ENCODE measurements at places on chromosomes 16 and 17.

- DNase-seq, result no peak
Measured at GRCh38 chr16:569445-570254, at the start of gene PIGQ. PIGQ (plus strand) TSS chr16:569968; CDS start chr16:574075, 4,107 bp downstream.

GRCh38 chr17:53757559-53757958, 65.2 kb upstream of the KIF2B start:
- DNase-seq, result no peak

DNA sequence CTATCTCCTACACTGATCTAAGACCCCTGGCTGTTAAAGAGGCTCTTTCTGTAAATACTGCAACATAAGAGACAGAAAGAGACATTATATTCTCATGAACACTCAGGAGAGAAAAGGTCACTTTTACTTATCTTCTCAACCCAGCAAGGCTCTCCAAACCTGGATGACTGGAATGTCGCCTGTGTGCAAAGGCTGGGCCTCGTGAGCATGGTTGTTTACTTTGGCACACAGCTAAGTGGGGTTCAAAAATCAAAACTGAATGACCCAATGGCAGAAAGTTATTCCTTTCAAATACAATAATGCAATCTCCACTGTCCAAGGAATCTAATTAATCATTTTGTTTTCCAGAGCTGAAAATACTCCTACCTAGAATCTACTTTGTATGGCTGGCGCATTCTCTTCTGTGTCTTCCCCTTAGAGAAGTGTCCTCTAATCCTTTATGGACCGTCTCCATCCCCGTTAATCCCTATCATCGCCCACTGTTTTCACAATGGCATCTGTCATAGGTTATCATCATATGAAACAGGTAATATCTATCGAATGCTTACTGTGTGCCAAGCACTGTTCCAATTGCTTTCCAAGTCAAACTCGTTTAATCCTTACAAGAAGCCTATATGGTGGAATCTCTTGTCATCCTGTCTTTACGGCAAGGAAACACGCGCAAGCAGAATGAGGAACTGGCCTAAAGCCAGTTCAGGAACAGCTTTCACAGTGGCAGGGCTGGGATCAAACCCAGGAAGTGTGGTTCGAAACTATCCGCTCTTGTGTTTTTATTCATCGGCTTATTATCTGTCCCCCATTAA, 1.3 kb downstream of the SLX4 start:
- DNase-seq, result no peak

DNA sequence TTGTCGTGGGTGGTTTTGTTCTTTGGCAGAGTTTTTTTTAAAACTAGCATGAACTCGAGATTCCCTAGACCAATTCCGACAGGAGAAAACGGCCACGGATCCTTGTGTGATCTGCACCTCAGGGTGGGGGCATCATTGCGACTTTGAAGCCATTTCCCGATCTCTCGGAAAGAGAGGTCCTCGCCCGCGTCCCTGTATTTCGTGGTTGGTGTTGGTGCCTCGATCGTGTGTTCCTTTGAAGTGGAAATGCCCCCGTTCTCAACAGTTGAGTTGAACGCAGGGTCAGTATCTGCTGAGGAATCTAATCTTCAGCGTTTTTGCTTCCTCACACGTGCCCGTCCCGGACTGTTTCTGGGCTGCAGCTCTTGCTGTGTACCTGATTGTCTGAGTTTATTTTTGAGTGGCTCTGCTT, 1.1 kb downstream of the CRAMP1 start:
- no peak for DNase-seq

DNA sequence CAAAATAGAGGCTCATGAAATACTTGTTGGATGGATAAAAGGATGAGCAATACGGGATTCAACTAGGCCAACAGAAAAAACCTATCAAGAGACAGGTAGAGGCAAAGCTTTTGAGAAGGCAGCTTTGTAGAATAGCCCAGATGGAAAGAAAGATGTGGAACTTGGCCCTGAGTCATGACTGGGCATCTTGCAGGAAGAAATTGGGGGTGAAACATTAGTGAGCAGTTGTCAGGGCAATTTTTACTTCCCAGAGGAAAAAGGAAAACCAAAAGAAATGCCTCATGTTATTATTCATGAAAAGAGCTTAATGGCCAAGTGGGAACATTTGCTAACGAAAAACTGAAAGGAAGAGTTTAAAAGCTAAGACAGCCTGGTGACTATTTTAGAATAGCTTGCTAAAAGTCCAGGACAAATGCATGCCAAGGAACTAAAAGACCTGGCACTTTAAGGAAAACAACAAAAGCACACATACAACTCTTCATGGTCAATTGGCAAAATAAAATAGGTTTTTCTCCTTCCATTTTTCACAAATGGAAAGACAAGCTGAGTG, 180.1 kb downstream of the HS3ST3A1 start:
- no peak for DNase-seq

DNA sequence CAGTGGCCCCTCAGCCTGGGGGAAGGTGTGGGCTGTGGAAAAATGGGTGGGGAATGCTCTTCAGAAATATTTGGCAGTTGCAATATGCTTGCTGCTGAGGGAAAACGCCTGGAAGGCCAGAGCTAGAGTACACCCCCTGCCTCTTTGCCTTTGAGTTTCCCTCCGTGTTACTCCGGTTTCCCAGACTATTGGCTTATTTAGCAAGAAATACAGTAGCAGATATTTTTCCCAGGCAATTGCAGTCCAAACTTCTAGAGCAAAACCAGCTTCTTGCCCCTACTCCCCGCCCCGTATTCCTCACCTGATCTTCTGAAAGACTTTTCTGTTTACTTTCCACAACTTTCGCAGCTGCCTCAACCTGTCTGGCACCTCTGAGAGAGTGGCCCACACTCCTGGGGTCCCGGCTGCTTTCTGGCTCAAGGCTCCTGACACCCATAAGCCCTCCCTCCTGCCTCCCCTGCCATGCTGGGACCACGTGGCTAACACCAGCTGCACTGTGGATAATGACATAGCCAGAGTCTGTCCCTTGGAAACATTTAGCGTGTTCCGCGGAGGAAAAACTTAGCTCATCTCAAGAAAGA, 45.8 kb upstream of the HELZ start:
- no peak for DNase-seq

GRCh38 chr16:81401035-81401950, 43.3 kb upstream of the CMIP start:
- peak; percentile 74 for DNase-seq

GRCh38 chr16:70395345-70395901, 43.5 kb downstream of the ST3GAL2 start:
- DNase-seq, result peak; percentile 16

DNA sequence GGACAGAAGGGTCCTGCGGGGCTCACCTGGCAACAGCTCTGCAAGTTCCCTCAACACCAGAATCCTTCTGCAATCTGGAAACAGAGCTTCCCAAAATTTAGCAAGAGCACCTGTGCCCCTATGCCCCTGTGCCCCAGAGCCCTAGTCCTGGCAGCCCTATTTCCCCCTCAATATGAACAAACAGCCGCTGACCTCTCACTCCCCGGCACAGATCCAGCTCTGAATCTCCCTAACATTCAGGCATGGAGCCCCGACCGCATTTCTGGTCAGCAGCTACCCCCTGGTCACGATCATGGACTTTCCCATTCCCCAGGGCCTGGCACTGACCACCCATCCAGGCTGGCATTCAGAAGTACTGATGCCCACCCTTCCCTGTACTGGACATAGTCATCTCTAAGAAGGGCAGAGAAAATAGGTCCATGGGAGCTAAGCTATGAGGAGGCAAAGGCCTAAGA, 110.8 kb upstream of the SMURF2 start:
- no peak for DNase-seq

DNA sequence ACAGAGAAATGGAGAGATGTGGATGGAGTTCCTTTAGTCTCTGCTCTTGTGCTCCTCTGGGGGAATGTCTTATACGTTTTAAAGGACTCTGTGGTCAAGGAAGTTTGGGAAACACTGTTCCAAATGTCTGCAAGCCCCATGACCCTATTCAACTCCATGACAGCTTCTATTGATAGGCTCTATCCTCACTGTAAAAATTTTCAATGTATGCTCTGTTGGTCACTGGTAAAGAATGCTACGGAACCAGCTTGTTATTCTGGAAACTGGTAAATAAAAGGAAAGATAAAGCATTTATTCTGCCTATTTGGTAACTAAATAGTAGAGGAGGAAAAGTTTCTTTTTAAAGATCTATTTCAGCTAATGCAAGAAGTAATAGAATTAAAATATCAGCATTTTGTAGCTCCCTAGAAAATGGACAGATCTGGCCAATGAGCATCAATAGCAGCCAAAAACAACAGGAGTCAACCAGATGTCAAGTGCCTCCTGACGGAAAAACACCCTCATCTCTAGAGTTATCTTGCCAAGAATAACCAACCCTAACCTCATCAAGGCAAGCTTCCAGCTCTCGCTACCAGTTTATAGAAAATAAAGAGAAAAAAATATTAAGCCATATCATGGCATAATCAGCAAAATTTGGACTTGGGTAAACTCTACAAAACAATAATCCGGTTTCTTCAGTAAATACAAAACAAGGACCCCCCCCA, 16.1 kb downstream of the GDE1 start:
- DNase-seq, result no peak

GRCh38 chr17:72171703-72172667, 51.2 kb downstream of the SOX9 start:
- no peak for DNase-seq

GRCh38 chr16:51637770-51638094, 486.7 kb upstream of the SALL1 start:
- no peak for DNase-seq

DNA sequence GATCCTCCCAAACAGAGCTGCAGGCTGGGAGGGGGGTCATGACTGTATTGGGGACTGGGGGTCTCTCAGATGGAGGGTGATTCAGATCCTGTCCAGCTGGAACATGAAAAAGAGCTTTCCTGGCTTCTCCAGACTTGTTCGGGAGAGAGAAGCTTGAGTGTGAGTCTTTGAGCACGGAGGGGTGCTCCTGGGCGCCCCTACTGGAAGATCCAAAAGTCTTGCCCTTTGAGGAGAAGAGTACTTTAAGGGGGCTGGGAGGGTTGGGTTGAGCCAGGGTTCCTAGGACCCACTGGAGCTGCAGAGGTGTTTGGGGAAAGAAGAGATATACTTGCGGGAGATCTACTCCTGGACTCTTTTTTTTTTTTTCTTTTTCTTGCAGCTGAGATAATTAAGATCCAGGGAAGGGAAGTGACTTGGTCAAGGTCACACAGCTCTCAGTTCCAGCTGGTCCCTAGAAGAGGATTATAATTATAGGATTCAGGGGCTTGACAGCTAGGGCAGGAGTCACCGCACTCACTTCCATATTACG, 8.4 kb downstream of the RARA start:
- DNase-seq, result peak; percentile 72

- DNase-seq, result no peak
Measured at GRCh38 chr17:7258731-7259554, 3.3 kb downstream of the CLDN7 start.

GRCh38 chr16:31087971-31088370, 772 bp downstream of the PRSS53 start:
- DNase-seq, result no peak

DNA sequence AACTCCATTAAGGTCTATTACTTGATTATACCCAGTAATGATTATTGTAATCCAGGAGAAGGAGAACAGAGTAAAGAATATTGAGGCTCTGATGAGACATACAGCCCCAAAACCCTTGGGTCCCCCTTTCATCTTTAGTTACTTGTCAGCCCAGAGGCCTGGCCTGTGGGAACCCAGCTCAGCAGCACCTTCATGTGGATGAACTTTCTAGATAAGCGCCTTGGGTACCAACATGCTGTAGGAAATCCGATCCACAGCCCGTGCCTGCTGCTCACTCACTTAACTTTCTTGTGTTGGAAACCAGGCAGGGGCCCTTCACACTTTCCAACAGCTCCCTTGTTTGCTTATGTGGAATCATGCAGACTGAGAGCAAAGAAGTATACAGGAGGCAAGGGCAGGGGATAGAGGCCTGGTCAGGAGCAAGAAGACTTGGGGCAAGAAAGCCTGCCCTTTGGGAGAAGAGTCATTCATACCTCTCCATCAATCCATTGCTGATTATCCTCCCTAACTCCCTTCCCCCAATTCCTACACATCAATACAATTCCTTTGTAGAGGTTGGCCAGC, 64.0 kb upstream of the SOX9 start:
- no peak for DNase-seq

DNA sequence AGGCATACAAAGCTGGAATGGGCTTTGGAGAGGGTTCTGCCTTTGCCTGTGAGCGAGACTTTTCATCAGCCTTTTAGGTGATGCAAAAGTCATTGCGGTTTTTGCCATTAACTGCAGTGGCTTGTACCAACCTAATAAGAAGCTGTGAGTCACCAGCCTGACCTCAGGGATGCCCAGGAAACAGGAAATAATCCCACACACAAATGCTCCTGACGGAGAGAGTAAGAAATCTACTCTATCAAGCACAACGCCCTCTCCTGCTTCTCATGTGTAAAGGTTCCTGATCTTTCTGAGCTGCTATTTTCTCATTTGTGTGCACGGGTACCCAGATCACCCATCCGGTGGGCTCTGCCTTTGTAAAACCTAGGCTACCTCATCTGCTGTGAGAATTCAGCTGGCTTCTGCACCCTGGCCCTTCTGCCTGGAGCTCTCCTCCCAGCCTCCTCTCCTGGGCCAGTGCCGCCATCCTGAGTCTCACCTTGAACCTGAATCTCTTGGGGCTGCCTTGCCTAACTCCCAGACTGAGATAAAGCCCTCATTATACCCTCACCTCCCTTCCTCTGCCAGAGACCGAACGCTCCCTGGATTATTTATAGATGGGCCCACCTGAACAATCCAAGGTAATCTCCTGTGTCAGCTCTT, 299.7 kb downstream of the C16orf95 start:
- DNase-seq, result peak; percentile 81

- no peak for DNase-seq
Measured at GRCh38 chr16:81224824-81225223, 13.7 kb upstream of the BCO1 start.

DNA sequence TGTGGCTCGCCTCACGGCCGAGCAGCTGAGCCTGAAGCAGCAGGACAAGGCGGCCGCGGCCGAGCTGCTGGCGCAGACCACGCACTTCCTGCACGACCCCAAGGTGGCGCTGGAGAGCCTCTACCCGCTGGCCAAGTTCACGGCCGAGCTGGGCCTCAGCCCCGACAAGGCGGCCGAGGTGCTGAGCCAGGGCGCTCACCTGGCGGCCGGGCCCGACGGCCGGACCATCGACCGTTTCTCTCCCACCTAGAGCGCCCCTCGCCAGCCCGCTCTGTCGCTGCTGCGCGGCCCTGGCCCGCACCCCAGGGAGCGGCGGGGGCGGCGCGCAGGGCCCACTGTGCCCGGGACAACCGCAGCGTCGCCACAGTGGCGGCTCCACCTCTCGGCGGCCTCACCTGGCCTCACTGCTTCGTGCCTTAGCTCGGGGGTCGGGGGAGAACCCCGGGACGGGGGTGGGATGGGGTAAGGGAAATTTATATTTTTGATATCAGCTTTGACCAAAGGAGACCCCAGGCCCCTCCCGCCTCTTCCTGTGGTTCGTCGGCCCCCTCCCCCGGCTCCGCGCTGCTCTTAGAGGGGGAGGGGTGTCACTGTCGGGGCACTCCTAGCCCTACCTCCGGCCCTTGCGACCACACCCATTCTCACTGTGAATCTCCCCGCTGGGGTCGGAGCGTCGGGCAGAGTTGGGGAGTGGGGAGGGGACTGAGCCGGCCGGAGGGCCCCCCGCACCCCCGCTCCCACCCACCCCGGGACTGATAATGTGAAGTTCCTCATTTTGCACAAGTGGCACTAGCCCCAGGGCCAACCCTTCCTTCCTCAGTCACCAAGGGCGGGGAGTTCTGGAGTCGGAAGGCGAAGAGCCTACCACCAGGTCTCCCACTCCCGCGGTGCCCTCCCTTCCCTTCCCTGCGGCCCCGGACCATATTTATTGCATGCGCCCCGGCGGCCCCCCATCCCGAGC, 4.0 kb downstream of the HIC1 start:
- peak; percentile 63 for DNase-seq

GRCh38 chr17:75504347-75505151, 10.8 kb downstream of the CASKIN2 start:
- DNase-seq, result no peak

- no peak for DNase-seq
Measured at GRCh38 chr17:42133461-42134041, 10.9 kb downstream of the HSPB9 start.
